MM.1S (cell line): ENCODE measurements at places on chromosomes 1 and 21.

- no peak for DNase-seq
Measured at GRCh38 chr1:95133687-95134086, 16.5 kb downstream of the TLCD4 start.

GRCh38 chr1:215146240-215146975 is 63.9 kb downstream of the KCNK2 start:
- no peak for DNase-seq

- DNase-seq, result no peak
Measured at GRCh38 chr1:160095382-160096105, 2.9 kb downstream of the IGSF8 start.

GRCh38 chr1:2480236-2480985 is 4.3 kb downstream of the PLCH2 start:
- peak; percentile 74 for DNase-seq

- DNase-seq, result no peak
Measured at GRCh38 chr1:173050865-173051264, at the start of gene TNFSF18. TNFSF18 (minus strand) TSS chr1:173050941; CDS start chr1:173050896, 45 bp downstream.

GRCh38 chr1:76595024-76595423 is 272.3 kb upstream of the ST6GALNAC5 start:
- DNase-seq, result no peak

DNA sequence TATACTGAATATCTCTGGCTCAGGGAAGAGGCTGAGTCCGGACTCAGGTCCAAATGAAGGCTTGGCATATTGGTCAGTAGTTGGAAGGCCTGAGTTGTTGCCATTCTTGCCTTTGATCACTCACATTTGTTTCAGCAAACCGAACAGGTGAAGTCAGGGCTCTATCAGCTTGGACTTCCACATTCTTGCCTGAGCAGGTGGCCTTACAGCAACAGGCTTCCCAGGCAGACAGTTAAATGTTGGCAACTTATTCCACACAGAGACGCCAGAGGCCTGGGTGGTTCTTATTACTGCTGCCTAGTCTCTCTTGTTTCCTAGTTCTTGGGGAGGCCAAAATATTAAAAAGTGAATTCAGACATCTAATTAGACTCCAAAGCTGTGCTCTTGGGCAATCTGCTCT is 36.6 kb downstream of the XCL2 start:
- no peak for DNase-seq

GRCh38 chr1:209813902-209814301 is 8.0 kb upstream of the IRF6 start:
- DNase-seq, result no peak

- DNase-seq, result no peak
Measured at GRCh38 chr1:234585330-234586055, 24.5 kb downstream of the IRF2BP2 start.

DNA sequence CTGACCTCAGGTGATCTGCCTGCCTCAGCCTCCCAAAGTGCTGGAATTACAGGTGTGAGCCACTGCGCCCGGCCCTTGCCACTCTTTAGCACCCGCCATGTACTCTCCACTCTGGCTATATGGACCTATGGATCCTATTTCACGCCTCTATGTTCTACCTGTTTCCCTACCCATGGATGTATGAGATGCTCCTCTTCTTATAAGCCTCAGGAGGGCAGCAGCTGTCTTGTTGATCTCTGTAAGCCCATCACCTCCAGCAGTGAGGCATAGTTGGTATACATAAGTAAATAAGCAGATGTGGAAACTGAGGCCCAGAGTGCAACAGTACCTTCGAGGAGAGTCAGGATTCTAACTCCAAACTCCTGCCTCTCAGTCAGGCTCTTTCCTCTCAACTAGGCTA is 24.7 kb upstream of the ARTN start:
- DNase-seq, result no peak

- DNase-seq, result no peak
Measured at GRCh38 chr21:18443085-18443484, 39.5 kb upstream of the TMPRSS15 start.

- no peak for DNase-seq
Measured at GRCh38 chr1:62317021-62317768, 2.0 kb downstream of the KANK4 start.

DNA sequence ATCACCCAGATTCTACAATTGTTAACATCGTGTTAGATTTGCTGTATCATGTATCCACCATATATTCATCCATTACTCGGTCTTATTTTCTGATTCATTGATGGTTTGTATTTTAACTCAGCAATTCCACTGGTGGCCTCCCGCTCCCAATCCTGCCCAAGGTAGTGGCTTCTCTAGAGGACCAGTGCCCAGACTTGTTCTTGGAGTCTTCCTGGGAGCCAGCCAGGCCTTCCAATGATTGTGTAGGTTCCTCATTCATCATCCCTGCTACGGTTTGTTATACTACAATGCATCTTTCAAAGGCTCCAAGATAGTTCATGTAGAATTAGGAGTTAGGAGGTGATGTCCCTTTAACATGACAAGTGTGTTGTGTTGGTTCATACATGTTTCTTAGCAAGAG is 451.1 kb downstream of the SETD4 start:
- no peak for DNase-seq

GRCh38 chr21:44444286-44444931 is 10.9 kb upstream of the LRRC3 start:
- no peak for DNase-seq

GRCh38 chr1:112237983-112238545 is 157.9 kb upstream of the CTTNBP2NL start:
- no peak for DNase-seq

GRCh38 chr1:180842052-180842451 is 70.6 kb upstream of the KIAA1614 start:
- no peak for DNase-seq

DNA sequence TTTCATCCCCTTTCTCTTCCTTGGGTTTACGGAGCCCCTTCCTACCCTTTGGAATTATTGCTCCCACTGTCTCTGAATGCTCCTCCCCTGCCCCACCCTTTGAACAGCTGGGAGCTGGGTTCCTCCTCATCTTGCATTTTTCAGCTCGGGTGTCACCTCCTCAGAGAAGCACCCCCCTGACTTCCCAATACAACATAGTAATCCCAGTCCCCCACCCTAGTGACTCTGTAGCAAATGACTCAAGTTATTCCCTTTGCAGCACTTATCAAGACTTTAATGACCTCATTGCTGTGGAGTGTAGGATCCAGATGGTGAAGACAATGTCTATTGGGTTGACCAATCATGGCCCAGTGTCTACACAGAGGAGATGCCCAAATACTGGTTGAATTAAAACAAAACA is 8.9 kb upstream of the VWA5B1 start:
- DNase-seq, result no peak

- DNase-seq, result no peak
Measured at GRCh38 chr1:194358208-194358581, 1171.8 kb upstream of the B3GALT2 start.

- DNase-seq, result no peak
Measured at GRCh38 chr21:45381036-45381787, 23.8 kb upstream of the COL18A1 start.

DNA sequence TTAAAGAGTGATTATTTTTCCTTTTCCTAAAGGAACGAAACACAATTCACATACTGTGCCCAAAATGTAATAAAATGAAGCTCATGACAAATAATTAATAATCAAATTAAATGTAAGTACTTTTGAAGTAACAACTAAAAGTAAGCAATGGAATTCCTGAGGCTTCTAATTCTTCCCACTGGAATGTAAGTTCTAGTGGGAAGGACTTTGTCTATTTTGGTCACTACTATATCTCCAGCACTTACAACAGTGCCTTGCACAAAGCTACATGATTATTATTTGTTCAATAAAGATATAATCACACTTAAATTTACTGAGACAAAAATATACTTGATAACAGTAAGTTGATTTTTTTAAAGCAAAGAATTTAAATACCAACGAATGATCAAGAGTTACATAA is 128.8 kb downstream of the COQ8A start:
- no peak for DNase-seq

DNA sequence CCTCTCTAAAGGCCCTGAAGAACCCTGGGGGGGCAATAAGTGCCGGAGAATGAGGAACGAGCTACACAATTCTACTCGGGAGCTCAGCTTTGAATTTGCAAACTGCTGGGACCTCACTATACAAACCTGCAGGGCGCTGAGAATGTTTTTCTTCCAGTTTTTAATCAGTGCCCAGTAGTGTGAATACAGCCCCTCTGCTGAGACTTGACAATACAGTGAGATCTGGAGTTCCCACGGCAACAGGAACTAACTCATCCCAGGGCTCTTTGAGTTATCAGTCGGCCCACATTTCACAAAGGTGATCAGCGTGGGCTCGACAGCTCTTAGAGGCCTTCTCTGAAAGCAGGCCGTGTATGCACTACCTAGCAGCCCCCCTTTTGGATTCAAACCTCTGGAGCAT is 41.7 kb downstream of the TMEM53 start:
- no peak for DNase-seq

DNA sequence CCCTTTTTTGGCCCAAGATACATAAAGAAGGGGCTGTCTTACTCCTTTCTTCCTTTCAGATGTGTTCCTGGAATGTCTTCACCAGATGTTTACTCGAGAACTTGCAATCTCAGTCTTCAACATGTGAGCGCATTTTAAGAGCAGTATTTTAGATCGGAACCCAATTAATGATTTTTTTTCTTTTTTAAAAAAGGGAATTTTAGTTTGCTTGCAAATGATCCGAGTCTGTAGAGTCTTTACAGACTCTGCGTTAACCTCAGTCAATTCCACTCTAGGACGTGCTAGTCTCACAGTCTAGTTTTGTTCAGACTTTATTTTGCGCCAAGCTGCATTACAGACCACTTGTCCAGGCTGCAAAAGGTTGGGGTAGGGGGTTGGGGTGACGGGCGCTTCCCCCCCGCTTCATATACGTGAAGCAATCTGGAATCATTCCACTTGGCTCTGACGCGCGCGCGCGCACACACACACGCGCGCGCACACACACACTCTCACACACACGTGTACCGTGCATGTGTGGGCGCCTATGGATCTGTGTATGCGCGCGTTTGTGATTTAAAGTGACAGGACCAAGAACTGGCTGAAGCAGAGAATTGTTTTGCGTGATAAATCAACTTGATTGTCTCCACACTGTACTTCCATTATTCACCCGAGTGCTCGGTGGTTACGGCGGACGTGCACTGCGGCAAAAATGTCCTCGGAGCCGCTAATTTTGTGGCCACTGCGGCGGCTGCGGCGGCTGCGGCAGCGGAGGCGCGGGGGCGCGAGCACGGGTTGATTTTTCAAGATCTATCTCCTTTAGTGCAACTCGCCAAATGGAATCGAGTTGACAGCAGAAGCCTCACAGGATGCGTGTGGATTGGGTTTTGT is 25.6 kb upstream of the NFIA start:
- peak; percentile 31 for DNase-seq

DNA sequence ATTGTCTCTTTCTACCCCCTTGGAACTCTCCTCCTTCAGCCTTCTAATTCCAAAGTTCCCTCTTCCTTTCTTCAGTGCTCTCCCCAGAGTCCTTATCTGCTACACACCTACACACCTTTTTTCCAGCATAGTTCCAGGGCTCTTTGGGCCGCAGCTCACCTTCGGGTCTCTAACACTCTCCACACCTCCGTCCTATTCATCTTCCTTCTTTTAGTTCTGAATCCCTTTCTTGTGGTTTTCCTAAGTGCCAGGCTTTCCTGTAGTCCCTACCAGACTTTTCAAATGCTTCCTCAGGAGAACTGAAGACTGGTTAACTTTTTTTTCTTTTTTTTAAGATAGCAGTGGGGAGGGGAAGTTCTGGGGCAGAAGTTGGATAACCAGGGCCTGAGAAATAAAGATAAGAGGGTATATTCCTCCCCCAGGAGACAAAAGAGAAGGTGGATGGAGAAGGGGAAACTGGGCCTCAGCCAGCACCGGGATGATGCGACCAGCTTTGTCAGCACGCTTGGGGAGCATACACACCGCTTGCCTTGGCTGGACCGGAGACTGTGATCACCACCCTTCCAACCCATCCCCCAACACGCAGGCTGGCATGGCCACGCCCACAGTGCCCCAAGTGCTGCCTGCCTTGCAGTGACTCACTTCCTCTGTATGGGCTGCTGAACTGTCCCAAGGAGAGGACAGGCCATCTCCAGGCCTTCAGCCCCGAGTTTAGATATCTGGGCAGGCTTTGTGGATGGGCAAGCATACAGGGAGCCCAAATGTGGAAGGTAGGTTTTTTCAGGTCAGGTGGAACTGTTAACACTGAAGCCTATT is 2.5 kb upstream of the CERS2 start:
- DNase-seq, result peak; percentile 86

- DNase-seq, result peak; percentile 66
Measured at GRCh38 chr21:35048183-35048601, 910 bp downstream of the RUNX1 start.

DNA sequence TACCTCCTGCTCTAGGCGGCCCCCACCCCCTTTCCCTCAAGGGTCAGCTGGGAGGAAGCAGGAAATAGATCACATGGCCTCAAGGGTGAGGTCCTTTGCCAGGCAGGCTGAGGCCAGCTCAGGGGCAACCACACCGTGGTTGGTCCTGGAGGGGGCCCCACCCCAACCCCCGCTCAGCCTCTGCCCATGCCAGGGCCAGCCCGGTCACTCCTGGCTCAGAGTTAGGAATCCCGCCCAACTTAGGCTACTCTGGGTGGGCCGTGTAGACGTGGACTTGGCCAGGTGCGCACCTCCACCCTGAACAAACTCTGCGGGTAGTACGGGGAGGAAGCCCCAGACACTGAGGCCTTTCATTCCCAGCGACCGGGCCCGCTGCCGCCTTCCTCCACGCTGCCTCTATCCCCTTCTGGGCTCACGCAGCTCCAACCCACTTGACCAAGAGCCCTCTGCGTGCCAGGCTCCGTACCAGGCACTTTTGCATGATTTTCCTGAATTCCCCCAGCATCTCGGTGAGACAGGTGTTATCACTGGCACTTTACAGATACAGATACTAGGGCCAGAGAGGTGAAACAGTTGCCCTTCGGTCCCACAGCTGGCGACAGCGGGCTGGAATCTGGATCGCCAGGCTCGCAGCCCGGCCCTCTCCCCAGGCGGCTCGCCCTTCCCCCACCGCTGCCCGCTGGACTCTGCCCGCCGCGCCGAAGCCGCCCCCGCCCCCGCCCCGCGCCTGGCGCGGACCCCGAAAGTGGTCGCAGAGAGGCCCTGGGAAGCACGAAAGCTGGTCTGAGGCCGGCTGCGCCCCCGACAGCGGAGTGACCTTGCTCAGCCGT is 769 bp downstream of the GALE start:
- no peak for DNase-seq

- DNase-seq, result no peak
Measured at GRCh38 chr1:119771016-119771415, 2.3 kb upstream of the HMGCS2 start.

DNA sequence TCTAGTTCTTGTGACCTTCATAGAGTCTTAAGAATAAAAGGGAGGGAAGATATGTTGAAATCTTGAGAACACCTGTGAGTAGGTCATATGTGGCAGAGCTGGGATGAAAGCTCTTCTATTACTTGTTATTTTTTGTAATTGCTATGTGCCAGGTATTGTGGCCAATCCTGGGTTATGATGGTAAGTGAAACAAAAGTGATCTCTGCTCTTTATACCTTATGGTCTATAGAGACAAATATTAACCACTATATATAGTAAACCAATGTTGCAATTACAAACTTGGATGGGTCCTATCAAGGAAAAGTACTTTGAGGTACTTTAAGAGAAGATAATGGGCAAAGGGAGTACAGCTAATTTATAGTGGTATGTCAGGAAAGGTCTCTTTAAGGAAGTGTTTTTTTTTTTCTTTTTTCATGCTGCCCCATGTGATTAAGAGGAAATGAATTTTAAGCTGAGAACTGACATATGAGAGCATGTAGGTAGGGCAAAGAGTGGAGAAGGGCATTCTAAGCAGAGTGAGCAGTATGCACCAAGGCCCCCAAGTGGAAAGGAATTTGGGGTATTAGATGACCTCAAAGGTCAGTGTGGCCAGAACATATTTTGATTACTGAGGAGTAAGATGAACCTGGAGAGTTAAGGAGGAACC is 43.3 kb downstream of the POU2F1 start:
- DNase-seq, result no peak
